ENCODE measurements at places on chromosomes 11 and 22.

DNA sequence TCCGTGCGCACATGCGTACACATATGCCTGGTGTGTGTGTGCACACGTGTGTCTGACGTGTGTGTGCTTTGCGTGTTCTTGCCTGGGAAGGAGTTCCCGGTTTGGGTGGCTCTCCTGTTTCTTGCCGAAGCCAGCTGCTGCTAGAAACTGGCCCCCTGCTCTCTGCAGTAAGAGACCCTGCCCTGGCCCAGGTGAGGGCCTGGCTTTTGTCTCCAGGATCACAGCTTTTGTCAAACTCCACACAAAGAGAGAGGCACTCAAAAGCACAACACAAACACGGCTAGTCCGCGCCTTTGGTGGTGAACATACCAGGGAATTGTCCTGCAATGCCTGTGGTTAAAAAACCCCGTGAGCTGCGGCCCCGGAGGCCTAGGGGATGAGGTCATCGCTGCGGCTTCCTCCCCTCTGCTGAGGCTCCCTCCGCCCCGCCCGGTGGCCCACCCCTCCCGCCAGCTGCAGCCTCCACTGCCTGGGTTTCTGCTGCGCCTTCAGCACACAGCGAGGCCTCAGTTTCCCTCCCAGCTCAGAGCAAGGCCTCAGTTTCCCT lies 88.9 kb downstream of the KCNQ1 start:
- peak; percentile 92 for DNase-seq

DNA sequence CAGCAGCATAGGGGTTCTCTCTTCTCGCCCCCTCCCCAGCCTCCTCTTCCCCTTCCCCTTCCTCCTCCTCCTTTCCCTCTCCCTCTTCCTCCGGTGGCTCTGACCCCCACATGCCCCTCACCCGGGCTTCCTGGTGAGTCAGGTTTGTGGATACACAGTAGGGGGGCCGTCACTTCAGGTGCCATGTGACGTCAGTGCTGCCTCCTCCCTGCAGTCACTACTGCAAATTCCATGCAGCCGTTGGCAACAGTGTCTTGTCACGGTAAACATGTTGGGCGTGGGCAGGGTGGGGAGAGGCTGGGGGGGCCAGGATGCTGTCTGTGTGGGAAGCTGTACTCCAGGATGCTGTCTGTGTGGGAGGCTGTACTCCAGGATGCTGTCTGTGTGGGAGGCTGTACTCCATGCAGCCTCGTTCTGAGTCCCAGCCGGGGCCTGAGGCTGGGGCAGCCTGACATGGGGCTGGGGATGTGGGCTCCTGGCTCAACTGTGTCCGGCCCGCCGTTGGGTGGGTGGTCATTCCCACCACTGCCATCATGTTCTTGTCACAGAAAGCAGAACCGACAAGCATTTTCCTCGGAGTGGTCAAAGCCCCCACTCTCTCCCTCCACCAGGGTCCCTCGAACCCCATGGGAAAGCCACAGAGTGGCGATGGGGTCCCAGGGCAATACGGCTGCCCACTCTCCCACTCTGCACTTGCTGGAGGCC lies 2.4 kb upstream of the MUC2 start:
- DNase-seq: peak; percentile 48

DNA sequence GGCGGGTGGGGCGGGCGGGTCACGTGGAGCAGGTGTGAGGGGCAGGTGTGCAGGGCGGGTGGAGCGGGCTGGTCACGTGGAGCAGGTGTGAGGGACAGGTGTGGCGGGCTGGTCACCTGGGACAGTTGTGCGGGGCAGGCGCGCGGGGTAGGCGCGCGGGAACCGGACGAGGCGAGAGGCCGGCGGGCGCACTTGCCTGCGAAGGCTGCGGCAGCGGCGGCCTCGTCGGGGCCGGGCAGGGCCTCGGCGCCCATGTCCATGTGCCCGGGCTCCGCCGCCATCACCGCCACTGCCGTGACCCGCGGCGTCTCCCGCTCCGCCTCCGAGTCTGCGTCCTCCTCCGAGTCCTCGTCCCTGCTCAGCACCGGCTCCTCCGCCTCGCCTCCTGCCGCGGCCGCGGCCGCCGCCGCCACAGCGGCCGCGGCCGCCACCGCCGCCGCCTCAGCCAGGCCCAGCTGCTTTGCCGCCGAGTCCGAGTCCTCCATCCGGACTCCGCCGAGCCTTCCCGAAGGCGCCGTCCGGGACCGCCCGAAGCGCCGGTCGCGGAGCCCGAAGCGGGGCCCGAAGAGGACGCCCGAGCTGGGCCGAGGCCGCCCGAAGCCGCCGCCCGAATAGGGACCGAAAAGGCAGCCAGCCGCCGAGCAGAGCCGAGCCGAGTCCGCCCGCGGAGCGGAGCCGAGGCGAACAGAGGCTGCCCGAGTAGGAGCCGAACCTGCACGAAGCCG lies at the start of gene DEAF1:
Gene DEAF1 (minus strand): TSS at position 660 of the 725 bp plus-strand sequence. CDS start 175 bp downstream, at position 485.
- DNase-seq: peak; percentile 99

DNA sequence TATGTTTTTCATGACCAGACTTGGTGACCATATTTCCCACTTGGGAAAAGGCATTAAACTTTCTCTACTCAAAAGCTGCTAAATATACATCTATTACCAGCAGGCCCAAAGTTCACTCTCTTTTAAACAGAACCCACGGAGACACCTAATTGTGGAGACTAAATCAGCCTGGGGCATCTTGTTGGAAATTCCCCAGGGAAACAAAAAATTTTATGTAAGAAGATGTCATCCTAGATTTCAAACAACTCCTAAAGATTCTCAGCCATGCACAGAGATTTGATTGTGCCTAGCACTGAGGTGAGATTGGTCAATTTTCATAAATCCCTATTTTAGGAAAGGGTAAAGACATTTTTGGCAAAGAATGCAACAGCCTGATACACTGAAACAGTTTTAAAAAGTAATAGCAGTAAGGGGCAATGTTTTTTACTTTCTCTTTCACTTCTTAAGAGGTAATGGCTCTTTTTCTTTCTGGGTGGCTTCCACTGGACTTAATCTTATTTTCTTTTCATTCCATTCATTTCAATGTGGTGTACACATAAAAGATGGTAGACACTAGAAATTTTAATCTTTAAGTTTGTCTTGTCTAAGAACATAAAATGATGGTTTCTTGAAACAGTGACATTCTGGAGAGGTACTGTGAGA lies 9.6 kb downstream of the OR52N2 start:
- DNase-seq: no peak

GRCh38 chr22:24593836-24594568 lies 1.1 kb upstream of the LRRC75B start:
- DNase-seq: no peak

GRCh38 chr22:18888115-18888514 lies 18.0 kb upstream of the DGCR6 start:
- no peak for DNase-seq

DNA sequence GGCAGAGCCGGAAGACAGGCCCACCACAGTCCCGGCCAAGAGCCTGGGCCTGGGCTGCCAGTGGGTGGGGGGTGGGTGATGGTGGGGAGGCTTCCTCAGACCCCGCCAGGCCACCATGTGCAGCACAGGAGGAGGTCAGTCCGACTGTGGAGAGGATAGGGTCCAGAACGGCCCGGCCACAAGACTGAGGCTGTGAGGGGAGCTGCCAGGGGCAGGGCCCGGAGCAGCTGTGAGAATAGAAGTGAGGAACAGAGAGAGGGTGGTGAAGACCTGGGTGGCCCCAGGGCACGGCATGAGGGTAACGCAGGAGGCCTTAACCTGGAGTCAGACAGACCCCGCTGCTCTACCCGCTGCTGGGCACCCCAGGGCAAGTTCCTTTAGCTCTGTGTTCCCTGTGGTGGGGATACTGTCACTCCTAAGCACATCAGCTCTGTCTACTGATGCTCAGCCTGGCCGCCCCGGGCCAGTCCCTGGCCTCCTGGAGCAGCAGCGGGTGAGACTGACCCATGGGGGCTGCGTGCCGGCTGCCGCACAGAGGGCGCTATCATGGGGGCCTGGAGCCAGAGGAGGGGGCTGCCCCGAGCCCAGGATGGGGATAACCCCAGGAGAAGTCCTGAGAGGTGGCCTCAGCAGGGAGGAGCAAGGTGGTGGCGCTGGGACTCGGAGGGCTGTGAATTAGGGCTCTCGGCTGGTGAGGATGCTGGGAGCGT lies 1.7 kb downstream of the FERMT3 start:
- no peak for DNase-seq

- DNase-seq: peak; percentile 60
These were observed 47.8 kb downstream of the BRSK2 start for GRCh38 chr11:1437500-1437899.

DNA sequence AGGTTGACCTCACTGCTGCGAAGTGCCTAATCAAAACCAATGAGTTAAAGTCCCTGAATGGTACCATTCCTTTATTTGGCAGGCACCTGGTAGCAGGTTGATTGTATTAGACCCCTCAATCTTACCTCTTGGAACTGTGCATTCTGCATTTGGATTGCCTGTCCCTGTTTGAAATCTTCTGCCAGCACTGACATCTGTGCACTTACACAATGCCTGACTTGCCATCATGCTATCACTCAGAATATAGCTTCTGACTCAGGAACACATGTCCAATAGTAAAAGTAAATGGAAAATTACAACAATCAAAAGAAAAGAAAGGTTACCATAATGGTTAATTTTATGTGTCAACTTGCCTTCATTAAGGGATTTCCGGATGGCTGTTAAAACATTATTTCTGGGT lies 366.0 kb upstream of the PDGFD start:
- no peak for DNase-seq

DNA sequence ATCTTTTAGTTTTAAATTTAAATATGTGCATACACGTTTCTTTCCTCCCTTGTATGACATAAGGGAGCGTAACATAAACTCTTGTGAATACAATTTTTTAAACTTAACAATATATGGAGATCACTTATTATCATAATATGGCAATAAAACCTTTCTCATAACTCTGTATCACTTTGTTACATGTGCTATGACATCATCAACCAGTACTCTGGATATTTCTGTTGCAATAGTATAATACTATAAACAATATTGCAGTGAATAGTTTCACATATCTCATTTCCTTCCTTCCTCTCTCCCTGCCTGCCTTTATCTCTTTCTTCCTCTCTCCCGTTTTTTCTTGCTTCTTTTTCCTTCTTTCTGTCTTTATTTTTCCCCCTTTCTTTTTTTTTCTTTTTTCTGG lies 1278.0 kb upstream of the CNTN5 start:
- no peak for DNase-seq

GRCh38 chr11:35579557-35580396 lies 38.5 kb upstream of the FJX1 start:
- peak; percentile 94 for DNase-seq

GRCh38 chr11:120906766-120907165 lies 117.1 kb upstream of the TBCEL start:
- no peak for DNase-seq

Data from GM23248 (cell line).